ENCODE measurements at places on chromosomes 2 and 18.

GRCh38 chr2:5766561-5766960, 74.4 kb downstream of the SOX11 start:
- no peak for DNase-seq

GRCh38 chr2:11861044-11861443, 114.6 kb downstream of the LPIN1 start:
- DNase-seq, result no peak

DNA sequence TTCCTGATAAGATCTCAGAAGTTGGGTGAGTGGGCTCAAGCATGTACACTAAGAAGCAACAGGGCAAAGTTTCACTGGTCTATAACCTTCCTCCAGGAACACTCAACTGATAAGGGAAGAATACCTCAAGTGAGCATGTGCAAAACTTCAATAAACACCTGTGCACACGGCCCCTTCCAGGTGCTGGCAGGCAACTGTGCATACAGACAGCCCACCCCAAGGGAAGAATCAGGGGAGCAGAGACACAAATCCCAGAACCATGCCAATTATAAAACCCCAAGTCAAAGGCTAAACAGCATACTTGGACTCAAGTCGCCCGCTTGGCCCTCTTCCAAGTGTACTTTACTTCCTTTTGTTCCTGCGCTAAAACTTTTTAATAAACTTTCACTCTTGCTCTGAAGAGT, 85.9 kb upstream of the RTN4 start:
- DNase-seq, result no peak

- DNase-seq, result peak; percentile 96
These were observed 158.2 kb downstream of the SRBD1 start for GRCh38 chr2:45452866-45453265.

GRCh38 chr2:61328707-61329251, 142.1 kb downstream of the USP34 start:
- peak; percentile 71 for DNase-seq

GRCh38 chr18:6010284-6010683, 115.0 kb upstream of the TMEM200C start:
- DNase-seq, result no peak

DNA sequence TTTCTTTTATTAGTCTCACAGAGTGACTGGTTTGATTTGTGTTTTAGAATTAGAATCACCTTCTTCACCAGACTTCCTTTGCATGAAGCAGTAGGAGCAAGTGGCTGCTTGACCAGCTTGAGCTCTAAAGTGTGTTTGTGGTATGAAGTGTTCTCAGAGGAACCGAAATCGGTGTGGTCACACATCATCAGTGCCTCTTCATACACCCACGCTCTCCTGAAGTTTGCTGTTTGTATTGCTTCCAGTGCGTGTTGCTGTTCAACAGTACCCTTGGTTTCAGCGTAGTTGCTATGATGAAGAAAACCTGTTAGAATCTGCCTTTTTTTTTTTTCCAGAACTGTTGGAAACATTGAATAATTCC, 77.9 kb downstream of the LIMS1 start:
- DNase-seq, result no peak

DNA sequence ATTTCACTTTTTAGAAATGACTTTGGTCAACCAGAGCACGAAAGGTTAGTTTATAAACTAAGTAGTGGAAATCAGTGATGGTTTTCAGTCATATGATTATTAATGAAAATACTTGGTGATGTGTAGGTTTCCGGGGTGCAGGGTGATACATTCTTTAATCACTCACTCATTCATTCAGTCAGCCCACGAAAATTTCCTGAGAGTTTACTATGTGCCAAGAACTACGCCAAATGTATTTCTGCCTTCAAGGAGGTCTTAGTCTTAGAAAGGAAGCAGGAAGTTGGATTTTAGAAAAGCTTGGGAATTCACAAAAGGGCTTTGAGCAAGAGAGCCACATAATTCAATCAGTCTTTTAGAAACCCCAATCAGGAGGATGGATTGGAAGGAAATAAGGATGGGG, 543.6 kb downstream of the PLCL1 start:
- DNase-seq, result no peak
